ENCODE measurements at places on chromosomes 3 and 15.

GRCh38 chr3:20022954-20023622, 11.0 kb upstream of the PP2D1 start:
- DNase-seq: peak; percentile 24

DNA sequence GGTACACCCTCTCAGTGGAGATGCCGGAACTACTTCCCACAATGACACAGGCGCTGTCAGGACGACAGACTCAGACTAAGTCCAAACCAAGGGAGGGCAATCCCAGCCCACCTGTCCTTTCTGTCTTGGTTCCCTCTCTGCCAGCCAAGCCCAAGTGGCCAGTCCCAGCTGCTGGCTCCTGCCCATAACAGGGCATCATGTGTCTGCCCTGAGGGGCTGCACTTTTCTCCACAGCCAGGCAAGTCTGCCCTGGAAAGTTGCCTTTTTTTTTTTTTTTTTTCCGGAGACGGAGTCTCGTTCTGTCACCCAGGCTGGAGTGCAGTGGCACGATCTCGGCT, 20.0 kb upstream of the BCL2A1 start:
- DNase-seq: no peak

DNA sequence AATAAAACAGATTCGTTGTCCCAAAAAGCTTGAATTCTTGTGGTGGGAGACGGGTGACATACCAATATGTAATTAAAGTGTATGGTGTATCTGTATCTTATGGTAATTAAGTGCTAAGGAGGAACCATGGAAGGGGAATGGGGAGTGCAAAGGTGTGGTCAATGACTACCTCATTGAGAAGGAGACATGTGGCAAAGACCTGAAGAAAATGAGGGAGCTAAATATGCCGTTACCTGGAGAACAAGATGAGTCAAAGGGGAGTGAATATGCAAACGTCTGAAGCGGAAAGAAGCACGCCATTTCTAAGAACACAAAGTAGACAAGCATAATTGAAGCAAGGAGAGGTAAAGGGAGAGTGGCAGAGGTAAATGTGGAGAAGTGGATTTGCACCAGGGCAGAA, 115.7 kb downstream of the SI start:
- DNase-seq: no peak

DNA sequence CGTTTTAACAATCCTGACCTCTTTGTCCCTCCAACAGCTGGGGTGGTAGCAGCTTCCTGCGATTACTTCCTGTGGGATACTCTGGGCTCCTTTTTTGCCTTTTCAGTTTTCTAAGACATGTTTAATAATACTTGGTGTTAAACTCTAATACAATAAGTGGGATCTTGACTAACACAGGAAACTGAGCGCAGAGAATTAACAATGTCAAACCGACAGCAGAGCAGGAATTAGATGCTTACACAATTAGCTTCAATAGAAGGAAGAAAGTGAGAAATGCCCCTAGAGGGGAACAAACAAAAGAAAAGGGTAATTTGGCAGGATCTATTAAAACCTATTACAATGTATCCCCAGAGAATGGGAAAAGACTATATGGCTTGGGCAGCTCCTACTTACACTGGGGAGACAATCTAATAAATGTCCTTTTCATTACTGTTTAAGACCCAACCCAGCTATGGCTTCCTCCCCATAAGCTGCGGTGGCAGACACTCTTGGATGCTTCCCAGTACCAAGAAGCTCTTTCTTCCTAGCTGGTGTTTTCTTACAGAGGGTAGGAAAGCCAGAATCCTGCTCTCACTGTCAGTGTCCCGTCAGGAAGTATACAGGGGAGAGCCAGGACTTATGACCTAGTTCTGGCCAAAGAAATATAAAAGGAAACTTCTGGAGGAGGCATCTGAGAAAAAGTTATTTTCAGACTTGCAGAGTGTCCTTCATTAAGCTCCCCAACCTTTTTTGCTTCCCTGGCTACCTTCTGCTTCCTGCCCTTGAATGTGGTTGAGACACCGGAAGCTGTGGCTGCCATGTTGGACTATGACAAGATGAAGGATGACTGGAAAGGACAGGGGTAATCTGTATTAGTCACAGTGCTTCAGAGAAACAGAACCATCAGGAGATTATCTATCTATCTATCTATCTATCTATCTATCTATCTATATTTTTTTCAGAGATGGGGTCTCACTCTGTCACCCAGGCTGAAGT, 194.1 kb upstream of the KBTBD8 start:
- no peak for DNase-seq

DNA sequence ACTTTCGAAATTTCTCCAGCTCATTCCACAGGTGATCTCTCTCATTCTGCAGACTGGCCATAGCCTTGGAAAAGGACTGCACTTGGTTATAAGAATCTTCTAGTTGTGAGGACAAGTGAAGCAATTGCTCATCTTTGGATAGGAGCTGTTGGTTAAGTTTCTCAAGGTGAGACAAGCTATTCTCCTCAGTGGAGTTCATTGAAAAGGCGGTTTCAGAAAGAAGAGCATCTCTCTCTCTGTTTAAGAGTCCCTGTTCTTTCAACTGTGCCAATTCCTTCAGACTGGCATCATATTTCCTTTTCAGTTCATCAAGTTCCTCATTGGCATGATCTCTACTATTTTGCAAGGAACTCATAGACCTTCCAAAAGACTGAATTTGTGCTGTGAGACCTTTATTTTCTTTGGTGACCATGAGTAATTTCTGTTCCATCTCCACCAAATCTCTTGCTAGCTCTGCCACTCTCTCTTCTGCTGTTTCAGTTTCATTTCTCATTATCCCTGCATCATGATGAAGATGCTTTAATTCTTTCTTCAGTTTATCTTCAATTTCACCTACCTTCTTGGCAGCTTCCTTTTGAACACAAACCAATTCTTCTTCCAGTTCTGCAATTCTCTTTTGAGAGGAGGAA, 30.2 kb upstream of the HCLS1 start:
- DNase-seq: no peak

DNA sequence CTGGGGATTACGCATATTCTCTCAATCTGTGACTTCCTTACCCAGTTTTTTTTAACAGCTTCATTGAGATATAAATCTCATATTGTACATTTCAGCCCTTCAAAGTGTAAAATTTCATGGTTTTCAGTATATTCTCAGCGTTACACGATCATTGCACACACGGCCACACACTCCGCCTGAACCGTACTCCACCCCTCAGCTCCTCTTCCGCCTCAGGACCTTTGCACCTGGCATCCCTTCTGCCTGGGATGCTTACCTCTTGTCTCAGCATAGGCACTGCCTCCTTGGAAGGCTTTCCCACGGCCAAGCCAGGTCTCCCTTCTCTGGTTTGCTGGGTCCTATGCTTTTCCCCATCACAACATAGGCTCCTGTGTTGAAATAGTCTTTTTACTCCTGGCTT, 57.4 kb upstream of the NR2C2 start:
- DNase-seq: no peak

GRCh38 chr15:50225057-50225456, 40.5 kb downstream of the HDC start:
- no peak for DNase-seq

DNA sequence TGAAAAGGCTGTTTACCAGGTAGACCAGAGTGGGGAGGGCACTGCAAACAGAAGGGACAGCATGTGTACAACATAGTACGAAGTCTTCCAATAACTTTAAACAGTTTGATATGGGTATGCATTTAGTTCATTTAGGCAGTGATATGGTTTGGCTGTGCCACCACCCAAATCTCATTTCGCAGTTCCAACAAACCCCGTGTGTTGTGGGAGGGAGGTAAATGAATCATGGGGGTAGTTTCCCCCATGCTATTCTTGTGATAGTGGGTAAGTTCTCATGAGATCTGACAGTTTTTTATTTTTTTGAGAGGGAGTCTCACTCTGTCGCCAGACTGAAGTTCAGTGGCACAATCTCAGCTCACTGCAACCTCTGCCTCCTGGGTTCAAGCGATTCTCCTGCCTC, 7.6 kb upstream of the RAMAC start:
- DNase-seq: no peak

DNA sequence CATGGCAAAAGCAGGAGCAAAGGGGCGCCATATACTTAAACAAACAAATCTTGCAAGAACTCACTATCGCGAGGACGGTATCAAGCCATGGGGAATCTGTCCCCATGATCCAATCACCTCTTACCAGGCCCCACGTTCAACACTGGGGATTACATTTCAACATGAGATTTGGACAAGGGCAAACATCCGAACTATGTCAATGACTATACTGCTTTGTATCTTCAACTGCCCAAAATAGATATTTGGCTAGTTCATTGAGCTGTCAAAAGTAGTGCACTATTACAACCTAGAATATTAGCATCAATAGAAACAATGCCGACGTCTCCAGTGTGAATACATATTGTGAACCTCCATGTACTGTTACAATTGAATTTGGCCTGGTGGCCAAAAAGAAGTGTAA, 760.4 kb downstream of the MCTP2 start:
- no peak for DNase-seq

DNA sequence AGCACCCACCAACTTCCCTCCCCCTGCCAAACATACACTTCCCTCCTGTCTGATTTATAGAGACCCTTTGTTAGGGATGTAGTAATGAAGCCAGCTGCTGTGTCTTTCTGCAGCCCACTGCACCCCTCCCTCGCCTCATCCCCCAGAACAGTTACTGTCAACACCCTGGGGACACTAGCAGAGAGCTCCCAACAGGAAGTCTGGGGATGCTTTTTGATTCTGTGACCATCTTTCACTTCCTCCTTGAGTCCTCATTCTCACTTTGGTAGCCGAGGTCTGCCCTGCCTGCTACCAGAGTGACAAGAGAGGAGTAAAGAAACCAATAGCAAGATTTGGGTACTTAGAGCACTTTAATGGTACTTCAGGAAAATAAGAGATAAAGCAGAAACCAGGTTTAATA, 201.6 kb downstream of the SATB1 start:
- peak; percentile 98 for DNase-seq

DNA sequence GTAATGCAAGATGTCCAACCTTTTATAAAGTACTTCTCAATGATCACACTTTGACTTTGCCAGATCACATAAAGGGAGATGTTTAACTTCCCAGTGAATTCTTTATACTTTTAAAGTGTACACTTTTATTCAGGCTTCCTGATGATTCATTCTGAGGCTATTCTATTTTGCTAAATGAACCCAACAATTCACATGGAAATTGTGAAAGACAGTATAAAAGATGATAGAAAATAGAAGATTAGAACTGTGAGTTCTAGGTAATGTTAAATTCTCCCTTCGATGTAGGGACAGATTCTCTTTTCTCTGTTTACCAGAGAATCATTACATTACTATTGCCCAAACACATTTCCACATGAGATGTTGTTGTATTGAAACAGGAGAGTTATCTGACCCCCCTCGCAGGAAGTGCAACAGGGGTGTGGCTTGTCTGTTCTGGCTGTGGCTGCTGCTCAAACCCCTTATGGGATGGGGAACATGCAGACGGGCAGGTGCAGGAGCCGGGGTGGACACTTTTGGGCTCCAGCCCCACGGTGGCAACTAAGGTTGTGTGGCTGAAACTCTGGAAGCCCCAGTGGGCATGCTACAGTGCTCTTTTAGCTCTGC, 131.3 kb upstream of the LRTM1 start:
- no peak for DNase-seq

GRCh38 chr15:100781961-100782530, 97.6 kb upstream of the ALDH1A3 start:
- no peak for DNase-seq

DNA sequence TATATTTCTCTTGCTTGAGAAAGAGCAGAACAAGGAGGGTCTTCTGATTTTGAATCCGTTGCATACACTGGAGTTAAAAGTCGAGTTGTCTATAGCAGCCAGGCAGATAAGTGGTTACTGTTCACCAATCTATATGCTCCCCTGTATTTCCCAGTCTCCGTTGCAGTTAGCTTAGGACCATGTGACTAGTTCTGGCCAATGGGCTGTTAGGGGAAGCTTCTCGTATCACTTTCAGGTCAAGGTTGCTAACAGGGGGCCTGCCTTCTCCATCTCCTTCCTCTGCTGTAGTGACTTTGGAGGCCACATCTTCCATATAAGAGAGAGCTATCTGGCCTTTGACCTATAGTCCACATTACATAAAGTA, 188.5 kb upstream of the KBTBD8 start:
- DNase-seq: no peak

GRCh38 chr3:177447938-177448337, 250.7 kb upstream of the TBL1XR1 start:
- no peak for DNase-seq

- DNase-seq: no peak
These were observed 6.1 kb upstream of the SCAANT1 start for GRCh38 chr3:63918321-63918720.

- no peak for DNase-seq
These were observed 77.8 kb upstream of the GSK3B start for GRCh38 chr3:120172070-120172469.

Measured in KBM-7 (cell line).